Naive thymus-derived CD8-positive, alpha-beta T cell (primary cell): ENCODE measurements at places on chromosomes 16 and 17.
A peak's percentile ranks its signal among the peaks of the same experiment; 100 is the strongest.

GRCh38 chr16:72560617-72561016 is 388.7 kb upstream of the PMFBP1 start:
- no peak for DNase-seq

- DNase-seq = no peak
These were observed 26.4 kb downstream of the NMT1 start for GRCh38 chr17:45087504-45087975.

- no peak for DNase-seq
These were observed 409.6 kb downstream of the GRIN2A start for GRCh38 chr16:9772526-9773225.

GRCh38 chr16:11248133-11248532 is 7.9 kb downstream of the SOCS1 start:
- DNase-seq = no peak

- DNase-seq = no peak
These were observed 12.7 kb downstream of the TEX2 start for GRCh38 chr17:64250233-64250835.

GRCh38 chr16:2964475-2965336 is 631 bp downstream of the KREMEN2 start:
- peak; percentile 57 for DNase-seq

- DNase-seq = no peak
These were observed 8.8 kb downstream of the TMEM186 start for GRCh38 chr16:8788578-8789172.

GRCh38 chr16:12545792-12546342 is 257.8 kb downstream of the CPPED1 start:
- no peak for DNase-seq

DNA sequence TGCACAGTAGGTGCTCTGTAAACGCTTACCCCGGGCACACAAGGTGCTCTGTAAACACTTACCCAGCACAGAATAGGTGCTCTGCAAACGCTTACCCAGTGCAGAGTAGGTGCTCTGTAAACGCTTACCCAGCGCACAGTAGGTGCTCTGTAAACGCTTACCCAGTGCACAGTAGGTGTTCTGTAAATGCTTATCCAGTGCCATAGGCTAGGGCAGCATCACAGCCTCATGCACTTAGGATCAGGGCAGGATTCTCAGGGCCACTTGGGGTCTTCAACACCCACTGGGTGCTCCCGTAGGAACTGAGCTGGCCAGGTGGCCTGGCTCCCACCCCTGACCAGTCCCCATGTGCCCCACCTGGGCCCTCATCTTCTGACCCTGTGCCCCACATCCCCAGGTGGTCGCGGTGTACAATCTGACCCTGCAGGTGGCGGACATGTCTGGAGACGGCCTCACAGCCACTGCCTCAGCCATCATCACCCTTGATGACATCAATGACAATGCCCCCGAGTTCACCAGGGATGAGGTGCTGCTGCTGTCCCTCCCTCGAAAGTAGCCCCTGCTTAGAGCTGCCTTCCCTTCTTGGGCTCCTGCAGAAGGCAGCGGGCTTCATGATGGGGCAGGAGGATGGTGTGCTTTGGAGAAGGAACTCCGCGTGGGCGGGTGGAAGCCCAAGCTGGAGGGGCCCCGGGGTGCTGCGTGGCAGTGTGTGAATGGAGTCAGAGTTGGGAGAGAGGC is 13.1 kb downstream of the SLC22A31 start:
- DNase-seq = peak; percentile 37

DNA sequence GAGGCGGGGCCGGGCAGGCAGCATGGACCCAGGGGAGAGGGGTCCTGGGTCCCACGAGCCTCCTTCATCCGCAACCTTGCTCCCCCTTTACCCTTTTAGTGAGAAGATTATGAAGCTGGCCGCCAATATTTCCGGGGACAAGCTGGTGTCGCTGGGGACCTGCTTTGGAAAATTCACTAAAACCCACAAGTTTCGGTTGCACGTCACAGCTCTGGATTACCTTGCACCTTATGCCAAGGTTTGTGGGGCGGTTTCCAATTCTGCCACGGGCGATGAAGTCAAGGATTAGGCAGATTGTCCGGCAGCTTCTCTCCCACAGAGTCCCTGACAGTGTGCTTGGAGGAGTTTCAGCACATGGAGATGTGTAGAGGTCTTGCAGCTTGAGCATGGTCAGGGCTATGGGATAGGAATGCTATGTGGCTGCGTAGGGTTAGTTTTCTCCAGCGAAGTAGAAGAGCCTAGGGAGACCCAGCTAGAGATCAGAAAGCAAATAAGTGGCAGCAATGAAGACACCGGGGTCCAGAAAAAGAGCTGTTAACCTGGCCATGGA is 598 bp downstream of the NIP7 start:
- no peak for DNase-seq

- peak; percentile 68 for DNase-seq
These were observed 2.8 kb upstream of the XAF1 start for GRCh38 chr17:6753006-6753445.

DNA sequence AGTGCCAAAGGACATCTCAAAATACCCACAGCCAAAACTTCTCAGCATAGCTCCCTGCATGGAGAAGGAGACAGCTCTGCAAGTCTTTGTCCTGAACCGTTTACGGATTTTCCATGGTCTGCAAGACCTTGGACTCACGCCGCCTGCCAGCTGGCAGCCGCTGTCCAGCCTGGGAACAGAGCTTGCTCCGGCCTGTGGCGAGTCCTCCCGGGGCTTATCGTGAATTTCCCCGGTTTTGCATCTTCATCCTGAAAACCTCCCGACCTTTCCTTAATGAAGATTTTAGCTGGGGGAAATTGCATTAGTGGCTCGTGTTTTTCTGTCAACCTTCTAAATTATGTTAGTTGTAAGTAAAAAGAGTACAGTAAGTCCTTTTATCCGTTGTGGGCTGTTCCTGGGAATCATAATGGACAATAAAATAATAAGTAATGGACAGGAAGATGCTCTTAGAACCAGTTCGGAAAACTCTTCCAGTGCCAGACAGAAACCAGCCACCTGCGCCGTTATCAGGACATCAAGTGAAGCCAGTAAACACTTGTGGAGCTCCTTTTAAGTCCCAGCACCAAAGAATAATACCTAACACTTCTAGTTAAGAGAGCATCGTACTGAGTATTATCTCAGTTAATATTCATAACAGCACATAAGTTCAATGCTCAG is 112.4 kb upstream of the NOL11 start:
- DNase-seq = no peak

GRCh38 chr16:275041-275641 is 603 bp downstream of the RGS11 start:
- peak; percentile 23 for DNase-seq
